Activated naive CD4-positive, alpha-beta T cell (primary cell): ENCODE measurements at places on chromosomes 2 and 18.
A peak's percentile ranks its signal among the peaks of the same experiment; 100 is the strongest.

GRCh38 chr2:26179446-26179913, 6.6 kb downstream of the GAREM2 start:
- DNase-seq = no peak

DNA sequence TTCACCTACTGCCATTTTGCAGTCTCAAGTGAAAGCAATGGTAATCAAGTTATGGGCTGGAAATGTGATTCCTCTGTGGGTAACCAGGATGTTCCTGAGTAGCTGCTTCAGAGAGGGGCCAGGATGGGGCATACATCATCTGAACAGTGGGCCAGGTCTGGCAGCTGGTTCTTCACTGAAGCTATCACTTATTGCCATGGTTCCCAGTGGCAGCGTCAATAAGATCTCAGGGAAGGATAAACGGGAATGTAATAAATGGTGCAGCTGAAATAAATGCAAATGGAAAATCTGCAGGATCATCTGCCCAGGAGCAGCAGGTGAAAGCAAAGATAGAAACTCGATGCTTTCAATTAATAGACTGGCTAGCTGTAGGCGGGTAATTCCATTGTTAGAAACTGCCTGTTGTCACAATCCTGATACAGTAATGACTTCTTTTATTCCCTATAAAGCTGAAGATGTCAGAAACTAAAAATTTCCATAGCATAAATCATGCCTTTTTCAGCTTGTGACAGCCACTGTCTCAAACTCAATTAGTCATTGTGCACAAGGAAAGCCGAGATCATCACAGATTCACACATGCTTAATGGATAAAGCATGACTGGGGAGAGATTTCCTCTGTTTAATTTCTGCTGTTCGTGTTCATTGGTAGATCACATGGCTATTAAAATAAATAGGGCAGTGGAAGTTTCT, 56.2 kb upstream of the CCDC85A start:
- no peak for DNase-seq

GRCh38 chr2:46327627-46328026, 30.4 kb downstream of the EPAS1 start:
- no peak for DNase-seq

GRCh38 chr2:45670646-45671045, 19.2 kb downstream of the PRKCE start:
- no peak for DNase-seq

GRCh38 chr2:154537843-154538450, 160.5 kb upstream of the KCNJ3 start:
- no peak for DNase-seq

- DNase-seq = no peak
These were observed 201.4 kb downstream of the SOCS6 start for GRCh38 chr18:70489986-70490933.

GRCh38 chr2:64766841-64767669, 113.3 kb upstream of the SERTAD2 start:
- DNase-seq = no peak

GRCh38 chr18:46051731-46052461, 20.2 kb downstream of the PSTPIP2 start:
- DNase-seq = no peak

DNA sequence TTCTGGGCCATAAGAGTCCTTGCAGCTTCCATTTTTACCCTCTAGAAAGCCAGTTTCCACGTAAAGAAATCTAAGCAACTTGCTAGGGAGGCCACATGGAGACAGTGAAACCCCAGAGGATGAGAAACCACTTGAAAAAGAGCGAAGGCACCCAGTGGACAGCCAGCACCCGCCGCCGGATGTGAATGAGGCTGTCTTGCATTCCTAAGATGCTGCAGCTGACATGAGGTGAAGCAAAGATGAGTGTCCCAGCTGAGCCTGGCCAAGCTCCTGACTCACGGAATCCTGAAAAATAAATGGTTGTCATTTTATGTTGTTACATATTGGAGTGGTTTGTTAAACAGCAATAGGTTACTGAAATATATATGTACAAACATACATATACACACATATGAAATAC, 65.9 kb upstream of the STPG4 start:
- DNase-seq = no peak

DNA sequence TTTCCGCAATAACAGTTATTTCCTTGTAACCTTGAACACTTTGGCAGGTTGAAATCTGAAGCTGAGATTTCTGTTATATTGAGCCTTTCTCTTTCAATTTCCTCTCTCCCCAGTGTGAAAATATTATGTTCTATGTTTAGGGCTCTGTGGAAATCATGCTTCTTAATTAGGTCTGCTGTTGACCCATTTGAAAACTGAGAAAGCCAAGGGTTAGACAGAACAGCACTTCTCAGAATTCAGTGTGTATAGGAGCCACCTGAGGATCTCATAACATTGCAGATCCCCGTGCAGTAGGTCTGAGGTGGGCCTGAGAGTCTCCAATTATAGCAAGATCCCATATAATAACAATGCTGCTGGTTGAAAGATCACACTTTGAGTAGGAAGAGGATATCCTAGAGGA, 230.2 kb upstream of the NT5C1B start:
- DNase-seq = no peak

DNA sequence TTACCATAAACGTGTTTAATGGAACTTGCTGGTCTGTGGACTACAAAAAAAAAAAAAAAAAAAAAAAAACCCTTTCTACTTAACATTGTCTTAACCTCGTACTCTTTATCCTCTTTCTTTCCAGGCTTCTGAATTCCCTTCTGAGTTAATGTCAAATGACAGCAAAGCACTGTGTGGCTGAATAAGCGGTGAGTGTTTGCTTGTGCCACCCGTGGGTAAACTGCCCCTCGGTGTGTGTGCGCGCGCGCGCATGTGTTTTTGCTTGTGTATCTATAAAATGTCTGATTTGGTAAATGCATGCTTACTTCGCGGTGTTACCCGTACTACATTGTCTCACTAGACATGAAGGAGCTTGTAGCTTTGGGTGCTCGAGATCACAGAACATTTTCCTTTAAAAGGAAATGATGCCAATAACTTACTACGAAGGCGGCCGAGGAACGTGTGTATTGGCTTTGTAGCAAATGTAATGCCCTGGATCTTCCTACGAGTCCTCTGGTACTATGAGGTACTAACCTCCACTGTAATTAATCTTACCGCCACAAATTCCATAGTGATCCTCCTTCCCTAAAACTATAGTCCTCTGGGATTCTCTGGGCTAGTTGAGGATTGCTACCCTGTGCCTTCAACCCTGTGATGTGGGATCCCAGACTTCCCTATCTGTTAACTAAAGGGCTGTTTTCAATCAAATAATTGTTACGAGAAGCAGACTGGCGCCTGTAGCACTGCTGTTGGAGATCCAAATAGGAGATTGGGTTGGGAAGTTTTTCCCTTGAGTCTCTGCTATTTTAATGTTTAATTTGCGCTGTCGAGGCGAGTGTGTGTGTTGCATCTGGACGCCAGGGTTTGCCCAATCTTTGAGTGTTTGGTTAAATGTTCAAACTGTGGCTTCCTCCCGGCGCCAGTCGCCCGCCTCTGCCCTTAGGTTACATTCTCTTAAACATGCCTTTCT, 1.1 kb downstream of the ID2 start:
- DNase-seq = peak; percentile 22
